COR-L47 (cell line): ENCODE measurements at places on chromosomes 12 and 14.
A peak's percentile ranks its signal among the peaks of the same experiment; 100 is the strongest.

- peak; percentile 73 for DNase-seq
Observed at GRCh38 chr12:3218228-3219171, 141.3 kb downstream of the TSPAN9 start.

DNA sequence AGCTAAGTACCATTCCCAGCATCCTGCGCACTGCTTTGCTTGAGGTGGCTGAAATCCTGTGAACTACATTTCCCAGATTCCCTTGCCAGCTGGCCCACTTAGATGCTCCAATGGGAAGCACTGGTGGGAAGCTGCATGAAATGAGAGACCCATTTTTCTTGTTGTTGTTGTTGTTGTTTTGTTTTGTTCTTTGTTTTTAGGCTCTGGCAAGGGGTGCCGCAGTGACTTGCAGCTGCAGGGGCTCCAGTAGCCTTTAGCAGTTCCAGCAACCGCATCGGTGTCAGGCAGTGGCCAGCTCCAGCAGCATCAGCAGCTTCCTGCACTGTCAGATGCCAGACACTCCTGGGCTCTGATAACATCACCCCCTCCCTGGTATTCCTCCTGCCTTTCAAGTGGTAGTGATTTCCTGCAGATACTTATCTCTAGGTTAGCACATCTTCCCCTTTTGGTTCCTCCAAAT is 8.8 kb upstream of the EGLN3 start:
- DNase-seq: no peak

DNA sequence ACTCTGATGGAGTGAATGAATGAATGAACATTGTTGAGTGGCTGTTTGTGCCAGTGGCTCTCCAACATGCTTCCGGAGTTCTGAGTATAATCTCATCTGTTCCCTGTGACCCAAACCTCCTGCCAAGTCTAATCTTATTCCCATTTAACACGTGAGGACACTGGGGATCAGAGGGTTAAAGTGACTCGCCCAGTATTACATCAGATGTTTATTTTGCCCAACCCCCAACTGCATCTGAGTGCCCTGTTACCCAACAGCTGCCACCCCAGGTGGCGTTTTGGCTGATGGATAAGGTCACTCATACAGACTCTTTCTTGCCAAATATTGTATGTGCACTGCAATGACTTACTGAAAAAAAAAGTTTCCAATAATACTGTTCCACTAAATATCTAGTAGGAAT is 210.9 kb downstream of the EXOC5 start:
- DNase-seq: peak; percentile 13

DNA sequence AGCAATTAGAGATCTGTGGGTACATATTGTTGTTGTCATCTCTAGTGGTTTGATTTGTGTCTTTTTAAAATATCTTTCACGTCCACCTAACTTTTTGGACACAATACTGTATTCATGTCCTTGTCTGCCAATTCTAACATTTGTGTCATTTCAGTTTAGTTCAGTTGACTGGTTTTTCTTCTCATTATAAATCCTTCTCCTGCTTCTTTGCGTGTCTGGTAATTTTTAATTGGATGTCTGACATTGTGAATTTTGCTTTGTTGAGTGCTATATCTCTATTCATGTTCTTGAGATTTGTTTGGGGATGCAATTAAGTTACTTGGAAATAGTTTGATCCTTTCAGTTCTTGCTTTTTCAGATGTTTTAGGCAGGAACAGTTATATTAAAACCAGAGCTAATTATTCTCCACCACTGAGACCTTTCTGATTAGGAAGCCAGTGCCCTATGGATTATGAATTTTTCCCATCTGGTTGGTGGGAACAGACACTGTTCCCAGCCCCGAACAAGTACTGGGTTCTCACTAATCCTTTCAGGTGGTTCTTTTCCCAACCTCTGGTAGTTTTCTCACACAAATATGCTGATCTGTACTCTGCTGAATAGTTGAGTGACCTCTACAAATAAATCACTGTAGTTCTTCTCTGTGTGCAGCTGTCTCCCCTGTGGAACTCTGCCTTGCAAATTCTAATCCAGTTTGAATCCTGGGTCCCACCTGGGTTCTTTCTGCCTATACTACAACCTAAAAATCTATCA is 91.1 kb upstream of the DYNC1H1 start:
- DNase-seq: no peak

- no peak for DNase-seq
Observed at GRCh38 chr12:62468397-62468796, 1.8 kb downstream of the MON2 start.

DNA sequence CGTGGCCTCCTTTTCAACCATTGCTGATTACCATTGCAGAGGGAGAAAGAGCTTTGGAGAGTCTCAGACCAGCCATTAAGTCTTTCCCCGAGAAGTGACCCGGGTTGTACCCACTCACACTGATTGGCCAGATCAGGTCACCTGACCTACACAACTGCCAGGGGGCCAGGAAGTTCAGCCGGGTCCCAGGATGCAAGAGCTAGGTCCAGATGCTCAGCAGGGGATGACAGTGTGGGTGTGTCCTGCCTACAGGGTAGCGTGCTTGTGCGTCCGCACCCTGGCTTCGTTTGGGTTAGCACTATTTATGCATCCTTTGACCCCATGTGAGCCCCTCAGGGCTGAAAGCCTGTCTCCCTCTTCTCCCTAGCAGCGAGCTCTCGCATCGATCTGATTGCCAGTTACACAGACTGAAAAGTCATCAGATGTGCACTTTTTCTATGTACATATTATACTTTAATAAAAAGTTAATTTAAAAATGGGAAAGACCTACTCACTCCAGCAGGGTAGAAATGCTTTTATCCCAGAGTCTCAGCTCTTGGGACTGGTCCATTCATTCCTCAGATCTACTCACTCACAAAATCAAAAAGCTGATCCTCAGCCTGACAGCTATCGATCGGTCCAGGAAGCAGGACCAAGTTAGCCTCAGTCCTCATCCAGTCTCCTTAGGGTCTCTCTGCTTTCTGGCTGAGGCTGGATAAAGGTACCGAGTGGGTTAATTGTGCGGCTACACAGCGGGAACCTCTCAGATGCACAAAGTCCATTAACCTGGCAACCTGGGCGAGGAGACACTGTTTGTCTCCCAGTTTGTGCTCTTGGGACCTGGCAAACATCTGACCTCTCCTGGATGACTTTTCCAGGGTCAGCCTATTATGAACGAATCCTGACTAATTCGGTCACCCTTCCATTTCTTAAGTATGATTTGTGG is 68.0 kb downstream of the SERPINA3 start:
- DNase-seq: no peak

GRCh38 chr14:83372271-83372670 is 1838.6 kb upstream of the SEL1L start:
- DNase-seq: no peak

- DNase-seq: no peak
Observed at GRCh38 chr14:51210594-51210993, 29.5 kb upstream of the TMX1 start.

DNA sequence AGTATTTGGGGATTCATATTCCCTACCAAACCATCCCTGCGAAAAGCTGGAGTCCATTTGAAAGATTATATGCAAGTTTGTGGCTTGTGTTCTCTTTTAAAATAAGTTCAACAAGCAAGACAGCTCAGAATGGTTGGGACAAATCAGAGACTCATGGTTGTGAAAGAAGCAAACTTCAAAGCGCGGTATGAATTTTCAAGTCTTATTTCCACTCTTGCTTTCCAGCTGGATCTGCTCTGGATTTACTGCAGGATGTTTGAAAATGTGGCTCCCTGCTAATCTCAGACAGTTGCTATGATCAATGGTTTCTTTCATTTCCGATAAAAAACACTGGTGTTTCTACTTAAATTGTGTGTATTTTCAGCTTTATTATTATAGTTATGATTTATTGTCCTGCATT is 477.5 kb downstream of the RAD51B start:
- DNase-seq: no peak

GRCh38 chr14:70803321-70804310 is 5.7 kb downstream of the MAP3K9 start:
- no peak for DNase-seq

GRCh38 chr12:65156366-65156841 is 13.0 kb upstream of the LEMD3 start:
- no peak for DNase-seq

GRCh38 chr14:67018720-67019119 is 170.5 kb upstream of the GARIN2 start:
- no peak for DNase-seq

DNA sequence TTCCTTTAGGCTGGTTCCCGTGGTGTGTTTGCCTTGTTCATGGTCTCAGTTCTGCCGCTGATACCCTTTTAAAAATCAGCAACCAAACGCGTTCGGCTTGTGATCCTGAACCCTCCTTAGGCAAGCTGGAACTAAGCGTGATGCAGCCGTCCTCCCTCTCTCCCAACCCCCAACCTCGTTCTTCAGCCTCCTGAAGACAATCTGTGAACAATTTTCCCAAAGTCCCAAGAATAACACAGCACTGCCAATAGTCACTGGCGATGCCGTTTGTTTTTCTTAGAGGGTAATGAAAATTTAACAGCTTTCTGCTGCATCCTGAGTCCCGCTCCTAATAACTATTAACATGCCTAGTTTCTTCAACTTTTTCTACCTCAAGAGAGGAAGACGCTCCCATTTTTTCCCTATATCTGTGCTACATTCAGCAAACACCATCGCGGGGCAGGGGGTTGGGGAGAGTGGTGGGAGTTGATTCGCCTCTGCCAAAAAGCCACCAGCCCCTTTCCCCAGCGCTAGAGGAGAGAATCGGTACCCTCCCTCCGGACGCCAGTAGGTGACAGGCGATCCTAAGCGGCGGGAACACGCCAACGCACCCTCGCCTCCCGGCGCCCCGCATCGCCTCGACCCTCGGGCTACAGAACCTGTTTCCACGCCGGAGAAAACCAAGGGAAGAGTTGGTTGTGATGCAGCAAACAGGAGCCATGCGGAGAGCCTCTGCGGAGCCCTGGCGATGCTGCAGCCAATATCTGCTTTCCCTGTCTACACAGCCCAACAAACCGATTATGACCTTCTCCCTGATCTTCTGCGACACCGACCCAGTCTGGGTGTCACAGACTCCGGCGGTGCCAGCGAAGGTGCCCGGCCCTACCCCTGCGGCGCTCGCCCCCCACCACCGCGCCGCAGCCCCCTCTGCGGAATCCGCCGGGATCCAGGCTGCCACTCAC is 752 bp downstream of the PRICKLE1 start:
- no peak for DNase-seq

DNA sequence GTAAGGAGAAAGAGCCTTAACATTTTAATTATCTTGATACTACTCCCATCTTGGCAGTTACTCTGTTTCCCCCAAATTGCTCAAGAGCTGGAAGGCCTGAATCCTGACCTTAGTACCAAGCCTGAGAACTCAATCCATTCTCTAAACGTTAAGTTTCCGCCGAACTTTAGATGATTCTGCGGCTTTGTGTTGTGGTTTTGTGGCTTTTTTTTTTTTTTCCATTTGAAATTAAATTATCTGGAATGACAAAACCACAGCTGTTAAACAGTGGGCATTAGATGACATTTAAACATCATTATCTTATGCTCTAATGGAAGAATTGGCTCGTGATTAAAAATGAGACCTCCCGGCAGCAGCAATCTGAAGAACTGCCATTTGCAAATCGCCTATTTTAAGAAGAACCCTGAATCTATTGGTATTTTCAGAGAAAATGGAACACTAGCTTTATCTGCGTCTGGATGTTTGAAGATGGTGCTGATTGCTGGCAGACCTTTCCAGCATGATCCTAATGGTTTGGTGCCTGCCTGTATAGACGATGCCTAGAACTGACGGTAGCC is 38.4 kb downstream of the TMEM132C start:
- DNase-seq: no peak

GRCh38 chr14:39367387-39367751 is 64.9 kb downstream of the FBXO33 start:
- no peak for DNase-seq

GRCh38 chr14:26527095-26527494 is 70.7 kb downstream of the NOVA1 start:
- no peak for DNase-seq

GRCh38 chr14:43019826-43020225 is 1413.2 kb downstream of the LRFN5 start:
- DNase-seq: no peak

- peak; percentile 79 for DNase-seq
Observed at GRCh38 chr14:33307691-33308251, 369.1 kb downstream of the NPAS3 start.

- DNase-seq: no peak
Observed at GRCh38 chr12:107012736-107013425, 25.9 kb upstream of the MTERF2 start.

GRCh38 chr12:57093415-57094207 is 4.7 kb downstream of the NAB2 start:
- no peak for DNase-seq

DNA sequence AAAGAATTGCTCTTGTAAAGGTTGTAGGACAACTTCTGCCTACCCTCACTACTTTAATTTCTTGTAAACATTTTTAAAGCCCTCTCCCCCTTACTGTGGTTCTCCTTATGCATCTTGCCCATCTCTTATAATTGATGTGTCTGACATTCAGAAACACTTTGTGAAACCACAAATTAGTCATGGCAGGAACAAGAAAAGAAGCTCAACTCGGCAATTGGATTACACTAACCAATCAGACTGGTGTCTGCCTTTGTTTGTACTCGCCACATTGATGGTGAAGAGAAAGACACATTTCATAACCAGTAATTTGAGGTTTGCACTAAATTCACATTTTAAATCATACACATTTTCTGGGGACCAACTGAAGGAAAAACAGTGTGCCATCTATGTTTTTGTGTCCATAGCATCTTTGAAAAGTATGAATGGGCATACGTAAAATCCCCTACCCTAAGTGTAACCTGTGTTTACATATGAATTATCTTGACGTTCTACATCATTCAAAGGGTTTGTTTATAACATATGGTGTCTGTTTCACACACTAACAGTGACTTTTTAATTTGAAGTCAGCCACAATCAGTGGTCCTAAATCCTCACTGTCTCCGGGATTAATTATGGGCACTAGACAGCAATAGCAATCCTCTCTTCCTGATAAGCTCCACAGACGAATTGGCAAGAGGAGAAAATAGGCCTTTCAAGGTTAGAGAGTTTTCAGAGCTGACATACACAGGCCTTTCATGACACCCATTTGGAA is 49.9 kb downstream of the OTX2 start:
- no peak for DNase-seq

DNA sequence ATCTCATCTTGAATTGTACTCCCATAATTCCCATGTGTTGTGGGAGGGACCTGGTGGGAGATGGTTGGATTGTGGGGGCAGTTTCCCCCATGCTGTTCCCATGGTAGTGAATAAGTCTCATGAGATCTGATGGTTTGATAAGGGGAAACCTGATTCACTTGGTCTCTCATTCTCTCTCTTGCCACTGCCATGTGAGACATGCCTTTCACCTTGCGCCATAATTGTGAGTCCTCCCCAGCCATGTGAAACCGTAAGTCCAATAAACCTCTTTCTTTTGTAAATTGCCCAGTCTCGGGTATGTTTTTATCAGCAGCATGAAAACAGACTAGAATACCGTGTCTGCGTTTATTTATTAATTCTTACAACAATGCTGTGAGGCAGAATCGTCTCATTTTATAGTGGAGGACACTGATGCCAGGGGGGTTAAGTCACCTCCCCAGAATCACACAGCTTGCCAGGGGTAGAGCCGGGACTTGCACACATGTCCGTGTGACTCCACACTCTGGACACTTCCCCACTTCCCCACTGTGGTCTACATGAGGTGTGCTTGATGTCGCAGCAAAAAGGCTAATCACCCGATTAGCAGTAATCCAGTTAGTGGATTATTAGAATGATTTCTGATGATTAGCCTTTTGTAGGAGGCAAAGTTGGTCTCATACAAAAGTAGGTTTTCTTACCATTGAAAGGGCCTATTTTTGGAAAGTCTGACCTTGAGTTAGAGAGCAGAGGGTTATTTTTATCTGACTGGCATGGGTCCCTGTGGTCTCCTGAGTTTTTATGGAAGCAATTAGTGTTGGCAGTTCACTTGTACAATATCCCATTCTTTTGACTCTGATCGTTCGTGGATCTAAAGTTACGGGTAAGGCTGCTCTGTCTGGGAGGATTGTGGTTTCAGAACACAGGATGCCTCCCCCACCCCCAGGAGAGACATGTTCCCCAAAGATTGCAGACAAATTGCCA is 47.4 kb upstream of the BCL7A start:
- DNase-seq: no peak
